Brain pericyte (primary cell): ENCODE measurements at places on chromosomes 3 and 15.

DNA sequence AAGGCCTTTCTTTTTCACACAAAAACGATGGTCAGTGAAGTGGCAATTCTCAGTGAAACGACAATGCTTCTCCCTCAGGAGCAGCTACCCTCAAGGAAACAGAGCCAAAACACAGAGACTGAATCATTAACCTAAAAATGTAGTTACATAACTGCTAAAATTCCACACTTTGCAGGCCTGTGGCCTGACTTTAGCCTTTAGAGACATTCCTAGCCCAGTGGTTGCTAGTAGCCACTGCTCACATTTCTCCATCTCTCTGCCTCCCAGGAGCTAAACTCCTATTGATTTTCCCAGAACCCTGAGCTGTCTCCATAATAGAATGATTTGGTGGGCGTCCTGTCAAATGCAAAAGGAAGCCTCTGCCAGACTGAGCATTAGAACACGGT is 630.1 kb upstream of the KCNMB2 start:
- DNase-seq: no peak

GRCh38 chr15:63332367-63333124 is 49.1 kb downstream of the CA12 start:
- no peak for DNase-seq

- no peak for DNase-seq
Observed at GRCh38 chr3:159848348-159849118, 140.1 kb upstream of the IL12A start.

DNA sequence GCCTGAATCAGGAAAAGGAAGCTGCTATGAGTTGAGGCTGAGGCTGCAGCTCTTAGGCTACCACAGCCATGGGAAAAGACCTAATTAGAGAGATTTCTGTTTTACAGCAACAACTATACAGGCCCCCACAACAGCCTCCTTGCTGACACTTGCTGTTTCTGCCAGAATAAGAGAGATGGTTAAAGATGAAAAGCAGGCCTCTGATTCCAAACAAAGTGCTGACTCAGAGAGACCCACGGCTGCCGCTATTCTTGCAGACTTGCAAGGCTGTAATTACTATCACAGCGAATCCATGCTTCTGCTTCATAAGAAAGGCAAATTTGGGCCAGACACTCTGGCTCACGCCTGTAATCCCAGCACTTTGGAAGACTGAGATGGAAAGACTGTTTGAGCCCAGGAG is 41.8 kb downstream of the MCF2L2 start:
- DNase-seq: no peak

DNA sequence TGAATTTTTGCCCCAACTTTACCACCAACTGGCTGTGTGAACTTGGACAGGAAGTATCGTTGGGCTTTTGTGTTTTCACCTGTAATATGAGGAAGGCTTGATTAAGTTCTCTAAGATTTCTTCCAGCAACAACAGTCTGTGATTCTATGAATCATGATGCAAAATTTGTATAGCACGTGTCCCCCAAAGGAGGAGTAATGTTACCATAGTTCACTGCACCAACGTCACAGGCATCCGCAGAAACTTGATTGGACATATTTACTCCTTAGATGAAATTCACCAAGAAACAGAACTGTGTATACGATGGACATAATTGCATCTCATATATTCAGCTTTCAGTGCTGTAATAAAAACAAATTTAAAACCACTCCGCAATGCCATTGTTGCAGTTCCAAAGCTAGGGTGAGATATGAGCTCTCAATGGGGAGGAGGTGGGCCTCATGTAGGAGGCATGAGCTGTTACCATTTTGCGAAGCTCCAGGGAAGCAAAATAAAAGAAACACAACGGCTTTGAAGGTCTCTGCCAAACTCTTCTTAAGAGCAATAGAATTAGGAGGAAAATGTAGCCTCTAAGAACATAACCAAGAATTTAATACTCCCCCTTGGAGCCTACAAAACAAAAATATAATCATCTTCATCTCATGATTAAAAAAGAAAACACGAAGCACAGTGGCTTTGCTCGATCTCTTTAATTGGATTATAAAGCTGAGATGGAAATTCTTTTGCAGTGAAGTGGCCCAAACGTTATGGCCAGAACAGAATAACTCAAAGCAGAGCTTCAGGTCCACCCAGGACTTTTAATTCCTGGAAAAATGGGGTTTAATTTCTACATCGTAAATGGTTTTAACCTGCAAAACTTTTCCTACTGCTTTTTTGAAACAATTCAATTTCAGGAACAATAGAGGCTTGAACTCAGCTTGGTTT is 80.7 kb downstream of the CHST2 start:
- DNase-seq: no peak

- no peak for DNase-seq
Observed at GRCh38 chr3:172751175-172751704, 714 bp downstream of the ECT2 start.

DNA sequence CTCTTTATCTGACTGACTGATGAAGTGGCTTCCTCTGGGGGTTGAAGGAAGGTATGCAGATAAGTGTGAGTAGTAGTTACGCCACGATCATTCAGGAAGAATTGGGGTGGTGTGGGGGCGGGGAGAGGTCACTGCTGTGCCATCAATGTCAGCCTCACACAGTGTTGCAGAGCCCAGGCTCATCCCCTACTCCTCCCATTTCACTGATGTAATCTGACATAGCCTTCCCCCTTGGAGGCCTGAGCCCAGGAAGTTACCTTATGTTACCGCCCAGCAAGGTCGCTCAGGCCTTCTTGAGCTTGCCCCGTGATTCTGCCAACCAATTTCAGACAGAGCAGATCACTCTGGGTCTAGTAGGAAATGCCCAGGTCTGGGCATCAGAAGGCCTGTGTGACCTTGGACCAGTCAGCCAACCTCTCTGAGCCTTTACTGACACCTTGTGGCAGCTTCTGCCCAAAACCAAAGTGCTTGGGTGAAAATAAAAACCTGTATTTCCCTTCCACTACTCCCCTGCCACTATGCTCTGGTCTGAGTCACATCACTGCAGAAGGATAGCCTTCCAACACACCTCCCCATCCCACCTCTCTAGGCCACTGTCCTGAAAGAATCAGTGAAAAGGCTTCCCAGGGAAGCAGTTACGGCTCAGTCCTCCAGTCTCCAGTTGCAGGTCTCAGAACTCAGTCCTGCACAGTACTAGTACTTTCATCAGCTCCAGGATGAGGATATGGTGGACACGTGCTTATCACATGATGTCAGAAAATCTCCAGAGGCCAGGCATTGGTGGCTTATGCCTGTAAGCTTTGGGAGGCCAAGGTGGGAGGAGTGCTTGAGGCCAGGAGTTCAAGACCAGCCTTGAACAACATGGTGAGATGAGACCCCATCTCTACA is 28.1 kb upstream of the INSYN1 start:
- no peak for DNase-seq

DNA sequence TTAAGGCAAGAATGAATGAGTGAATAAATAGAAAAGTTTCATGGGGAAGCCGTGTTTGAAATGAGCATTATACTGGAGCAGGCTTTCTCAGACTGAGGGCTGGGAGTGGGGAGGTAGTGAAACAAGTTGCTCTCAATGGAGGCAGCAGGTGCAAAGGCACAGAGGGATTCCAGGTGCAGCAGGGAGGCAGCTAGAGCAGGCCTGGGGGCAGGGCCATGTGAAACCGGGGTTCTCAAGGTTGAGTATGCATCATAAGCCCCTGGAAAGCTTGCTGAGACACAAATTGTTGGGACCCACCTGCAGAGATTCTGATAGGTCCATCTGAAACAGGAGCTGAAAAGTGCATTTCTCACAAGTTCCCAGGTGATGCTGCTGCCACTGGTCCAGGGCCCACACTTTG is 45.3 kb downstream of the BFSP2 start:
- DNase-seq: no peak

GRCh38 chr3:56754741-56755417 is 46.9 kb downstream of the ARHGEF3 start:
- DNase-seq: no peak
